ENCODE measurements at places on chromosomes 7 and 10.

- no peak for DNase-seq
Observed at GRCh38 chr7:112439476-112439875, 10.8 kb upstream of the IFRD1 start.

- no peak for DNase-seq
Observed at GRCh38 chr7:104972500-104972899, 41.5 kb upstream of the KMT2E start.

DNA sequence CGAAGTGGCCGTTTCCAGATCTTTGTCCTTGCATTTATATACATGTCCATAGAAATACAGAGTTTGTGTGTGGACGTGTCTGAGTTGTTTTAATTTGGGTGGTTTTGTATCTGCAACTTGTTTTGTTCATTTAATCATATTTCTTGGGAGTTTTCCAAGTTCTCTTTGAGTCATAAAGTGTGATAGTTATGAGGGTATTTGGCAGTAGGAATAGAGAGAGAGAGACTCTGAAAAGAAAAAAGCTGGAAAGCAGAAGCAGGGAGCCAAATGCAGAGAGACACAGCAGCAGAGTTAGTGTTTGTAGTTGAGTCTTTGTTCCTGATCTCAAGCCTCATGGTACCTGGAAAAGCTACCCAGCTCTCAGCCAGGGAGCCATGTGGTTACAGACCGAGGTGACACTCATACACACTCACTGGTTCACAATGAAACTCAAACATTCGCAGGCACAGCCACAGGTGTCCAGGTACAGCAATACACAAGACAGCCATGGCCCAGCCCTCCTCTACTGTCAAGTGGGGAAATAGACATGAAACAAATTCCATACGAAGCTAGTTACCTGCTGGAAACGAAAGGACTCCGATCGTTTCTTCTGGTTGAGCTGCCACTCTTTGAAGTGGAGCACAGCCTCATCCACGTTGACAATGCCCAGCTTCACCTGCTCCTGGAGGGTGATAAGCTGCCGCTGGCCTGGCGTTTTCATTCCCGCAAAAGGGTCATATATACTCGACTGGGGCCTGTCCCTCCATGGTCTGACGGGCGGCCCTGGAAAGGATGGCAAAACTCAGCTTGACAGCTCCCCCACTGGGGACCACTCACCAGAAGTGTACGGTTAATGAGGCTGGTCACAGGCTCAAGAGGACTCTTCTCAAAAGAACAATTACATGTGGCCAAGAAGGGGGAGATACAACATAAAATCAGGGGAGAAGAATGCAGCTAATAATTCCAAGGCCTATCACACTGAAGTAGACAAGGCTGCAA, 33.3 kb upstream of the TM9SF3 start:
- no peak for DNase-seq

DNA sequence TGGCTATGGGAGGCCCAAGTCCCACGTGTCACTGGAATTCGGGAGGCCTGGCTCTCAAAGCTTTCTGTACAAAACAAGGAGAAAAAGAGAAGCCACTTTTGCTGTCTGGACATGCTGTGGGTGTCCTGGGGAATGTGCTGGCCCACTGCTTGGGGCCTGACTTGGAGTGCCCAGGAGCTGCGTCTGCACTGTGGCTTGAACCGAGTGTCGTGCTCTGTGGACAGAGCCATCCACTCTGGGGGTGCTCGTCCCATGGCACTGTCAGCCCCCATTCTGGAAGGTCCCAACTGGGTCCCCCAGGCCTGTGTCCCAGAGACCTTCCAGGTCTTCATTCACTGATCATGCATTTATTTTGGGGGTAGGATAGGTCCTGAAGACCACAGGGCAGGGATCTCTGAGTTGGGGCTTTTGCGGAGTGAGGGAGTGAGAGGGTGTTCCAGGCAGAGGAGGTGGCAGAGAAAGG, 138.0 kb downstream of the LHPP start:
- no peak for DNase-seq

- no peak for DNase-seq
Observed at GRCh38 chr7:119825091-119825655, 447.8 kb upstream of the KCND2 start.

- peak; percentile 31 for DNase-seq
Observed at GRCh38 chr7:149495785-149496641, 1.6 kb downstream of the ZNF746 start.

- DNase-seq = no peak
Observed at GRCh38 chr7:964401-965231, 10.1 kb upstream of the ADAP1 start.

- DNase-seq = no peak
Observed at GRCh38 chr10:127738512-127739424, 1.8 kb downstream of the FOXI2 start.

- peak; percentile 33 for DNase-seq
Observed at GRCh38 chr7:156473476-156474240, 166.9 kb upstream of the RNF32 start.

DNA sequence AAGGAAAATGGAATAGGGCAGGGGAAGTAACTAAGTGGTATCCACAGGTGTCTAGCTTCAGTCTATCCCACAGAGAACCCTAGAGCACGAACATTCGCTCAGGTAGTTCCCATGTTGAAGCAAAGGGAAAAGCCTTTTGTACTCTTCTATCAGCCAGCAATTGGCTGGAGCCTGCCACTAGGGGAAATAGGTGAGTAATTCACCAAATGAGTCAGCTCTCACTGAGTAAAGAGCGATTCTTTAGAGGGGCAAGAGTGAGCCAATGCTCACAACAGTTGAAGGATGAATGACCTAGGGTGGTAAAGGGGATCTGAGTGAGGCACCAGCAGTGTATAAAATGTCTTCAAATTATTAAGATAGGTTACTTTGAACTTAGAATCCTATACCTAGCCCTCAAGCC, 94.1 kb upstream of the ZNF800 start:
- DNase-seq = peak; percentile 19

DNA sequence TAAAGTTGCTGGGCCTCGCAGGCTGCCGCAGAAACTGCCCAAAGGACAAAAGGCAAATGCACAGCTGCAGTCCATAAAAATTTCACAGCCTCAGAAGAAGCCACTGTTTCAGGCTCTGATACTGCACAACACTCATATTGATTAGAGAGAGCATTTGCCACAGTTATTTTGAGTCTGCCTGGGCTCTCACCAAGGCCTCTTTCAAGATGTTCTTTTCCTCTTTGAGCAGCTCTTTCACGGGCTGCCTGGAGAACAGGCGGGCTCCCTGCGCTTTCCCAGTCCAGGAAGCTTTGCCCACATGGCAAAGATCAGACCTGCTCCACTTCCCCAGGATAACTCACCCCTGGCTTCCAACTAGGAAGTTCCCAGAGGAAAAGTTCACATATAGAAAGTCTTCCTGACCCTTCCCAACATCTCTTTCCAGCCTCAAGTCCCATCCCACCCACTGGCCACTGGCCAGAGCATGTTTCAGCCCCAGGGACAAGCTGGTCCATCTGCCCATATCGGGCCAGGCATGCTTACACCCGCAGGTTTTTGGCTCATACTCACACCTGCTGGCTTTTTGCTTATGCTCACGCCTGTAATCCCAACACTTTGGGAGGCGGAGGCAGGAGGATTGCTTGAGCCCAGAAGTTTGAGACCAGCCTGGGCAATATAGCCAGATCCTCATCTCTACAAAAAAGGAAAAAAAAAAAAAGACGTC, 3.3 kb downstream of the SLIT1 start:
- DNase-seq = no peak

DNA sequence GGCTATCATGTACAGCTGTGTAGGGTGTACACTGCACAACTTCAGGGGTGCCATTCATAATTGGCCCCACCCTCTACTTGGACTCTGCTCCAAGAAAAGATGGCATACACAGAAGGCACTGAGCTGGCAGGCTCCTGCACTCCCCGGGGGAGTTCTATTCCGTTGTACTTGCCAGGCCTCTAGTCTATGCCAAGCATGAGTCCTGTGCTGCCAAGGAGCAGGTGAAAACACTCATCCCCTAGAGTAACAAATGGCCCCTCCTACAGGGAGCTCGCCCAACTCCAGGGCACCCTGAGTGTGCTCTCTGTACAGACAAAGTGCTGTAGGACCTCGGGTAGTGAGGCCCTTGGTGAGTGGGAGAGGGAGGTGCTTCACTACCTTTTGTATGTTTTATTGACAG, 127.2 kb downstream of the SLIT1 start:
- DNase-seq = no peak

DNA sequence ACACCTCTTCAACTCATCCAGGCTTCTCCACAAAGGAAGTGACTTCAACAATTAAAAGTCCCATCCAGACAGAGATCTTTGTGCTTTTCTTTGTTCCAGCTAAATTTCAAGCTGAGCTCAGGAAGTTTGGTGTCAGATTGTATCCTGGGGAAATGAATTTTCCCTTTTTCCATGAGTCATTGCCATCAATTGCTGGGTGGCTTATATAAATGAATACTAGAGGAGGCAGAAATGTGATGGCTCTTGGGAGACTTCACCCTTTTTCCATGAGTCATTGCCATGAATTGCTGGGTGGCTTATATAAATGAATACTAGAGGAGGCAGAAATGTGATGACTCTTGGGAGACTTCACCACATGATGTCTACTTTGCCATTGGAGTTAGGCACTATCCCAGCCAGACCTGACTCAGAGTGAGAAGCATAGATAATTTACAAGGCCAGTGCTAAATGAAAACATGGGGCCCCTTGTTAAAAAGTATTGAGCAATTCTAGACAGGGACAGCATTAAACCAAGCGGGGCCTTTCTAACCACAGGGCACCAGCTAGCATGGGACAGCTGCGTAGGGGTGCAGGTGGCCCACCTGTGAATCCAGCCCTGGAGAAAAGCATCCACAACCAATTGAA, 339.2 kb upstream of the PODXL start:
- peak; percentile 92 for DNase-seq

GRCh38 chr7:103065667-103066066, 8.9 kb downstream of the FBXL13 start:
- no peak for DNase-seq

DNA sequence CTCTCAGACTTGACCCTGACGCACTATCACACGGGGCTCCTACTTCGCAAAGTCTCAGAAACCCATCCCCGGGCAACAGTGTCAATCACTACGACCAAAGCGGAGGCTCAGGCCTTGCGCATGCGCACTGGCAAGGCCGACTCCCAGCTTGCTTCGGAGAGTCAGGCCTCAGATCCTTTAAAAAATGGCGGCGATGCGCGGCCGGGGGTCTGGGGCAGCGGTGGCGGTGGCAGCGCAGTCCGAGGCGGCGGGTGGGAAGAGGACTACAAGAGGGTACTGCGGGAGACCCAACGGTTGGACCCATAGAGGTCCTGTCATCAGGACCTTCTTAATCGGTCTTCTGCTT, 196.9 kb downstream of the ZNF716 start:
- DNase-seq = no peak

- DNase-seq = no peak
Observed at GRCh38 chr10:45599021-45599603, 73.5 kb downstream of the ZFAND4 start.

GRCh38 chr7:85883-86515, 106.4 kb upstream of the FAM20C start:
- no peak for DNase-seq

DNA sequence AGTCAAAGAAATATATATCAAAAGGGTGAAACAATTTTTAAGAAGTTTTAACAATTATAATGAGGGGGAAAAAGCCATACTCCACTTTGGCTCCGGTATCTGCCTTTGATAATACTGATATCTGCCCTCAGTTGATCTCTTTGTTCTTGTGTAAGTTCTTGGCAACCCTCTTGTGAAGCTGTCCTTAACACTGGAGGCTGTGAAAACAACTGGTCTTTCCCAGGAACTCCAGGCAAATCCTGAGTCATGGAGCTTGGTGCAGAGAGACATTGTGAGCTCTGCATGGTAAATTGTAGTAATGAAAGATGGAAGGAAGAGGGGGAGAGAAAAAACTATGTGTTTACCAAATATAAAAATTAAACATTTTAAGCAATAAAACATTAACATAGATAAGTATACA, 11.9 kb upstream of the ERVW-1 start:
- DNase-seq = no peak

DNA sequence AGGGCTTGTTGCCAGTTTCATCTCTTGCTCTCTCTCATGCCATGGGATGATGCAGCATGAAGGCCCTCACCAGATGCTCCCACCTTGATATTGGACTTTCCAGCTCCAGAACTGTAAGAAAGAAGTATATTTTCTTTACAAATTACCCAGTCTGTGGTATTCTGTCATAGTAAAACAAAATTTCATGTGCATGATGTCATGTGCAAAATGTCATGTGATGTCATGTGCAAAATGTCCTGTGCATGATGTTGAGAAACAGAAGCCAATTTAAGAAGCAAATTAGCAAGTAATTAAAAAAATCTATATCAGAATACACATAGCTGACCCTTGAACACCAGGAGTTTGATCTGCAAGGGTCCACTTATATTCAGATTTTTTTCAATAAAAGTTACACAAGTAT, 56.6 kb downstream of the DNAJC1 start:
- no peak for DNase-seq

- DNase-seq = no peak
Observed at GRCh38 chr7:7100432-7100849, 81.9 kb upstream of the C1GALT1 start.

GRCh38 chr10:71685554-71686232, 33.9 kb downstream of the C10orf105 start:
- no peak for DNase-seq

GRCh38 chr7:116545411-116545993, 20.7 kb downstream of the CAV1 start:
- no peak for DNase-seq
